Fibroblast of skin of abdomen (primary cell): ENCODE measurements at places on chromosomes 2 and 18.

GRCh38 chr2:73292316-73292905 is 937 bp downstream of the EGR4 start:
- no peak for DNase-seq

- peak; percentile 97 for DNase-seq
Measured at GRCh38 chr2:113818382-113818951, 62.0 kb upstream of the SLC35F5 start.

- DNase-seq: no peak
Measured at GRCh38 chr2:73253901-73254300, 19.8 kb downstream of the CCT7 start.

DNA sequence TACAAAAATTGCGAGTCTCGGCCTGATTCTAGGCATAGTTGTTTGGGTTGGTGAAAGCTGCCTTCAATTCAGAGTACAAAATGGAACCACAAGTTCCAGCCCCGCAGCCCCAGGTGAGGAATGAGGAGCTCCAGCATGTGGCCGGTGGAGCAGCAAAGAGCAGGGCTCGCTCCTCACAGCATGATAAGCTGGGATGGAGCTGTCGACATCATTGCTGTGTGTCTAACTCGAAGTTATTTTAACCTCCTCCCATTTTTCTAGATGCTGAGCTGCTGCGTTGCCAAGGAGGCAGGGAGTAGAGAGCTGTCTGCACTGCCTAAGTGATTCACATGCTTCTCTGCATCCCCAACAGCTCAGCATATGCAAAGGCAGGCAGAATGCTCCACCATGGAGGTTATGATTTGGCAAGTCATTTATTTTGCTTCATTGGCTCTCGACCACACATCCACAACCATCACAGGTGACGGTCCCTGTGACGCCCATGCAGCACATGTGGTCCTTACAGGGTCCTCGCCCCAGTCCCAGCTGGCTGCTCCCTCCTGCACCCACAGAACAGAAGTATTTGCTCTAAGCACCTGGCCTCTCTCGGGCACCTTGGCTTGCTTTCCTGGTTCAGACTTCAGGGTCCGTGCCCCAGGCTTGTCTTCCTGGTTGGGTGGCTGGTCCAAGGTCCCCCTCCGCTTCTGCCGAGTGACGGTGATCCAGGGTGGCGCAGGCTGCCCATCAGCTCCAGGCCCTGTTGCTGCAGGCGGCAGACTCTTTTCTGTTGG is 66.0 kb upstream of the MGAT4A start:
- DNase-seq: no peak

DNA sequence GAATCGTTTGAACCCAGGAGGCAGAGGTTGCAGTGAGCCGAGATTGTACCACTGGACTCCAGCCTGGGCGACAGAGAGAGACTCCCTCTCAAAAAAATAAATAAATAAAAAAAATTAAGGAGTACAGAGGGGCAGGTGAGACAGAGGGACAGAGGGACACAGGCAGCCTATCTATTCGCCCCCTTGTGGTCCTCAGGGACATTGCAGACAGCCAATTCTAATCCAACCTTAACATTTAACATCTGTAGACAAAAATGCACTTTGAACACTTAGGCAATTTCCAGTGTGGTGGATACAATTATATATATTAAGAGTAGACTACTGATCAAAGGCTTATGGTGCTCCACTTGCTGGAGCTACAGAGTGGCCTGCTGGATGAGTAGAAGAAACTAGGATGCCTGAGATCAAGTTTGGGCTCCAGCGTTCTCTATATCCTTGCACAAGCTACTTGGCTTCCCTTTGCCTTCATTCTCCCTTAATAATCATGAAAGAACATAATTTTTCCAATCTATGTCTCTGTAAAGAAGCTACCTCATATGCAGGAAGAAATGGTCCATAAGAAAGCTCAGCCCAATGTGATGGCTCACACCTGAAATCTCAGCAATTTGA is 8.2 kb upstream of the SMARCAL1 start:
- DNase-seq: peak; percentile 26

- no peak for DNase-seq
Measured at GRCh38 chr2:17892770-17893534, 14.5 kb downstream of the KCNS3 start.

- no peak for DNase-seq
Measured at GRCh38 chr2:235719146-235719942, 225.5 kb downstream of the AGAP1 start.

DNA sequence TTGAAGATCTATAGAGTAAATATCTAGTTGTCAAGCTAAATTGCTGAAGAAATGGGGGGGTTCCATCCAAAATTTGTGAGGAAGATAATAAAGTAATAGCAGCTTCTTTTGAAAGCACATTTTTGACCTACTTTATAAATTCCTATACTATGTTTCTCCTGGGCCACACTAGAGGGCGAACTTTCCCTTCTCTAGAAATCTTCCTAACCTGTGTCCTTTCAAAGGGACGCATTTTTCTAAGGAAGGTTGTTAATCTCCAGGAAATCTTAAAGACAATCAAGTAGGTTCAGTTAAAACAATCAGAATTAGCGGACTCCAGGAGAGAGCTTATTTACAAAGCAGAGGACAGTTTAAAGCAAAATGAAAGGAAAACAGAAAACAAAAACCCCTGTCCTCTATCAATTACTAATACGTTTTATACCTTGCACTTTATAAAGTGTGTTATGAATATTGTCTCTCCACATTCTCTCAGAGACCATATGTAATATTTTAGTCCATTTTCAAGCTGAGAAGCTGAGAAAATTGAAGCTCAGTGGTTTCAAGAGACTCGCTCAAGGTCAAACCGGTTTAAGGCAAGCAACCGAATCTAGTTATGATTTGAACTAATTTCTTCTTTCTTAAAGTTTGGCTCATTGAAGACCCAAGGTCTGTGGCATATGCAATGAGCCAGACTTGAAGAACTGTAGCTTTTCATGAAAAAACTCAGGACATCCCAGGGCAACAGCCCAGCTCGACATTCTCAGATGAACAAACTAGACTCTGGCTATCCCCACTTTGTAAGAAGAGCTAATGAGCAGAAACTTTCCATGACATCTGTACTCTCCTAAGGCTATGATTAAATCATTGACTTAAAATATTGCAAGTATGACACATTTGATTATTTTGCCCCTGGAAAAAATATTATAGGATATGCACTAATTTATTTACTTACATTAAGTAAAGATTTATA is 273.6 kb downstream of the PAX3 start:
- DNase-seq: peak; percentile 40

DNA sequence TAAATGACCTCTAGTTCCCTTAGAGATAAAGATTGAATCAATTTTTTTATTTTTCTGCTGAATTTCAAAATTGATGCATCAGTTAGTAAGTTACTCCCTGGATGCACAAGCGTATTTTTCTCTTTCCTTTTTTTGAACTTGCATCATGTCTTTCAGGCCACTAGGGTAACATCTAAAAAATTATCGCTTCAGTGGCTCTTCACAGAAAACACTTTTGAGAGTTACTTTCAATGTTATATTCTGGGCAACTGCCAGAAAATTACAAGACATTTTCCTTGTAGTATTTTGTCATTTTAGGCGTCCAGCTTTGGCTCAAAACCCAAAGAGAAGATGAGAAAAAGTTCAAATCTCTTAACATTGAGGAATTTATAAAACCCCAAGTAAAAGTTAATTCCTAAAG is 59.8 kb downstream of the DSEL start:
- no peak for DNase-seq

- no peak for DNase-seq
Measured at GRCh38 chr2:109721135-109721534, 73.0 kb upstream of the RGPD5 start.

GRCh38 chr18:74790451-74790850 is 192.8 kb downstream of the ZNF407 start:
- DNase-seq: no peak

GRCh38 chr18:39786477-39786876 is 2168.6 kb upstream of the PIK3C3 start:
- DNase-seq: no peak

DNA sequence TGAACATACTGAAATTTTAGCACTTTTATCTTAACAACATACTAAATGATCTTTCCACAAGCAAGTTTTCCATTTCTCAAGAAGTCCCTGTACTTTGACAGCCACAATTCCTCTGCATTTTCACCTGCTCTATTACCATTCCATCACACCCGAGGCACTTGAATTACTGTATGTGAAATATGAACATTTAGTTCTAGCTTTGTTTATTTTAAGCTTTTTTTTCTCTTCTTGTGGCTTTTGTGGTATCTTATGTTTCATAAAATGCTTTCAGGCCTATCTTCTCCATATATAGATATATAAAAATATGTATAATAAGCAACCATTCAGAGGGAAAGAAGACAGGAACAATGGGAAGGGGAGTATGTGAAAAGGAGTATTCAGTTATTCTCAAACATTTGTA is 693.9 kb downstream of the SATB2 start:
- DNase-seq: no peak

DNA sequence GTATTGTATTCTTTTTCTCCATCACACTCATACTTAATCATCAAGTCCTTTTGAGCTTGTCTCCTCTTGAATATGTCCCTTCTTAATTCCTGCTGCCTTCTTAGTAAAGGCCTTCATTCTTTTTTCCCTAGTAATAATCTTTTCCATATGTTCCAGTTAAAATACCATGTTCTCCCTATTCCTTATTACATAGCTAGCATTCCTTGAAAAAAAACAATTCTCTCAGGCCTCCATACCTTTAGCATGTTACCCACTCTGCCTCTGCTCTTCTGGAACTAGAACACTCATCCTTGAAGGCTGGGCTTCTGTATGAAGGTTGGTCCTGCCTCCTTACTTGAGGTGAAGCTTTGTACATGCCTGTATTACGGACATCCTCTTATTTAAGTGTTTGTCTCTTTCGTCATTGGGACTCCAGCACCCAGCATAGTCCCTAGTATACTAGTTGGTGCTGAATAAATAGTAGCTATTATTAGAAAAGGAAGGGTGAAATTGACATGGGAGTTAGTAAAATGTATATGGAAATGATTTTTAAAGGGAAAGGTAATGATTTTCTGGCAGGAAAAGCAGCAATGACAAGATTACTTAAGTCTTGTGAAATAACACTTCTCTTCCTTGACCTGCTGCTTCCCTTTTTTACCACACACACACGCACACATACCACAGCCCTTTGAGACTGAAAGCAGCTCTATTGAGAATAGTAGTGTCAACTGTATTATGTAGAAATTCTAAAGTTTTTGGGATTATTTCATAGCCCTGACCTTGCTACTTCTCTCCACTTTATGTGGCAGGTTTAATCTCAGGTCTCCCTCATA is 45.6 kb downstream of the REL start:
- peak; percentile 87 for DNase-seq

- DNase-seq: no peak
Measured at GRCh38 chr18:12703096-12703567, 290 bp downstream of the PSMG2 start.

- peak; percentile 71 for DNase-seq
Measured at GRCh38 chr2:235330775-235331451, 162.9 kb upstream of the AGAP1 start.

GRCh38 chr2:240786355-240786841 is 33.6 kb downstream of the KIF1A start:
- no peak for DNase-seq

DNA sequence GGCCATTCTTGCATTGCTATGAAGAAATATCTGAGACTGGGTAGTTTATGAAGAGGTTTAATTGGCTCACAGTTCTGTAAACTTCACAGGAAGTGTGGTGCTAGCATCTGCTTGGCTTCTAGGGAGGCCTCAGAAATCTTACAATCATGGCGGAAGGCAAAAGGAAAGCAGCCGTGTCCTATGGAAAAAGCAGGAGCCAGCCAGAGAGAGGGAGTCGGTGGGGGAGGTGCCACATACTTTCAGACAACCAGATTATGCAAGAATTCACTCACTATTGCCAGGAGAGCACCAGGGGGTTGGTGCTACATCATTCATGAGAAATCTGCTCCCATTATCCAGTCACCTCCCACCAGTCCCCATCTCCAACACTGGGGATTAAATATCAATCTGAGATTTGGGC is 64.1 kb downstream of the CPS1 start:
- DNase-seq: peak; percentile 7

GRCh38 chr2:2660789-2661355 is 329.8 kb upstream of the MYT1L start:
- DNase-seq: no peak

GRCh38 chr2:109046925-109047508 is 58.0 kb upstream of the EDAR start:
- no peak for DNase-seq

DNA sequence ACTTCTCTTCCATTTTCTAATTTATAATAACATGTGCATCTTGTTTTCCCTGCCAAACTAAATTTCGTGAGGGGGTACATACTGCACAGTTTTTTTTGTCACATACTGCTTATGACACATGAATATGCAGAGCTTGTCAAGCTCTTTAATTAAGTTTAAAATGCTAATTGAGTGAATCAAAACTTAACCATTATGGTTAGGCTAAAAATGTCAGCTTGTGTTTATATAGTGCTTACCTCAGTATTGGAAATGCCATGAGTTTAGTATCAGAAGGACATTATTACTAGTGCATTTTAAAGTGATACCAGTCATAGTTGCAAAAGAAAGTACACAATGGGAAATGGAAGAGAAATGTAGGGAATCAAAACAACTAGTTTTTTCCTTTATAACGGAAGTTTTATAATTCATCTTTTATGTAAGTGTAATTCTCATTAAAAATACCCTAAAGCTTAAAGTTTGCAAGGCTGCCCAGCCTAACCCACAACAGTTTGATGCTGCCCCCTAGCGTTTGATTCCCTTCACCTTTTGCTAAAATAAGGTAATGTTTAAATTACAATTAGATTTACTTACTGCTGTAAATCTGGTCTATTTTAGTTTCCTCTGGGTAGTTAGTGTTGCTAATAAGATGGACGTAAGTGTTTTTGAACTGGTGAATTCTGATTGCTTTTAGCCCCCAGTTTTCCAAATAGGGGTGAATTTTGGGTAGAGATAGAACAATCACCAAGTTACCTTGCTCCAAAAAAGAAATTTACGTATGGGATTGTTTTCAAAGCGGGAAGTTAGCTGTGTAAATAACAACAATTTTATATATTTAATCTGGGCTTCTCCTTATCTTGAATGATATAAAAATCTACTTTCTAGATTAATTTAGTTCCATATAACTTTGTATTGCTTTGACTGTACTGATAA is 3.2 kb downstream of the SLC39A10 start:
- peak; percentile 70 for DNase-seq

DNA sequence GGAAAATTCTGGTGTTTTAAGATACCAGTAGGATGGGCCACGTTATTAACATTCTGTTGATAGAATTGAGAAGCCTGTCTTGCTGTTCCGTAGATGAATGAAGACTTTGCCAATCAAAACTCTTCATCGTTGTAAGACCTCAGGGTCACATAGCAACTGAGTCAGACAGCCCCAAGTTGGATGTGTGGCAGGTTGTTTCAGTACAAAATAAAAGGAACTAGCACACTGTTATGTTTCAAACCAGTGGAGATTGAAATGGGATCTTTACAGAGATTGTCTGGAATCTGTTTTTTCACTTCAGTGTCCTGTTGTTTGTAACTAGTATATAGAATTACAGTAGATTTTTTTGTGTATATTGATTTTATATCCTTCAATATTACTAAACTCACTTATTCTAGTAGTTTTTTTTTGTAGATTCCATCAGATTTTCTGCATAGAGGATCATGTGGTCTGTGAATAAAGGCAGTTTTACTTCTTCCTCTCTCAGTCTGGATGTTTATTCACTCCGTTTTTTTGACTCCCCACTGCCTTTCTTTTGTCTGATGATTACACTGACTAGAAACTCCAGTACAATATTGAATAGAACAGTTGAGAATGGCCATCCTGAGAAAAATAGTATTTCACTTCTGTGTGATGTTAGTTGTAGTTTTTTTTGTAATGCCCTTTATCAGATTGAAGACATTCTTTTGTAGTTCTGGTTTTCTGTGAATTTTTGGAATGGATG is 22.7 kb downstream of the EPC2 start:
- no peak for DNase-seq
